Foreskin keratinocyte (primary cell): ENCODE measurements at places on chromosomes 11 and 22. TPM values are rescaled to one million over a fixed set of nuclear protein-coding genes. Genes with fewer than 3 reads are reported as not detected.

The PPME1 gene
- 31.3 and 36.1 TPM in 2 replicates for total RNA-seq

DNA sequence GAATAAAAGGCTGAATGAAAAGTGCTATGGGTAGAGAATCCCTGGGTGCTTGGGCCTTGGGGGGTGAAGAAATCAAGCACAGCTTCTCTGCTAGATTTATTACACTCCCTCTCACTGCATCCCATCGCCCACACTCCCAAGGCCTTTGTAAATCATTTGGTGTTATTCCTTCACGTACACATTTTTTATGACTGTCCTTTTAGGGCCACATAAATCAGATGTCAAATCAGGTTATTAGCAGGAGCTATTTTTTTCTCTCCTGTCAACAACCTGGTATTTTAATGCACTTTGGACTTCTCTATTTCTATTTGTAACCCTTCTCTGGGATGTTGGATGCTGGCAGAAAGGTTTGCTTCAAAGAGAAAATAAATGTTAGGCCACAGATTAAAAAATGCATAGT, 408.8 kb downstream of the INSC start:
- DNase-seq = no peak

GRCh38 chr22:23613193-23613972, 18.7 kb downstream of the DRICH1 start:
- DNase-seq = no peak

- DNase-seq = peak; percentile 59
Measured at GRCh38 chr11:2929950-2930703, 907 bp upstream of the PHLDA2 start.

The MOV10L1 gene
- total RNA-seq = 0.14 and 0.18 TPM in 2 replicates
